Bronchus fibroblast of lung (primary cell): ENCODE measurements at places on chromosomes 2 and 18. TPM values are rescaled to one million over a fixed set of nuclear protein-coding genes. Genes with fewer than 3 reads are reported as not detected.

The MARCHF4 gene
- 0.67 and 1.2 TPM in 2 replicates for total RNA-seq

The LIPG gene
- 10.8 and 13.7 TPM in 2 replicates for total RNA-seq

The DES gene
- total RNA-seq = 3.0 and 5.0 TPM in 2 replicates

The DTNA gene
- total RNA-seq = 8.3 and 10.4 TPM in 2 replicates

The VAMP5 gene
- 98.0 and 106 TPM in 2 replicates for total RNA-seq

The TMEM178A gene
- total RNA-seq = 0.84 TPM in 1 of 2 replicates, not detected in the other
